A549 treated with CORT108297 at 1 μM for 4 hours (cell line): ENCODE measurements at places on chromosomes 12 and 14. TPM values are rescaled to one million over a fixed set of nuclear protein-coding genes. Genes with fewer than 3 reads are reported as not detected.

RNF212B gene
- total RNA-seq: not detected in 5 replicates

PRH2 gene
- 0.16 to 0.47 TPM in 2 of 5 replicates, not detected in the others for total RNA-seq

PLCZ1 gene
- total RNA-seq: not detected in 5 replicates

SYT1 gene
- total RNA-seq: 5.0 to 7.2 TPM (median 5.7 TPM) in 5 replicates

FOXN4 gene
- 0.05 to 0.06 TPM in 2 of 5 replicates, not detected in the others for total RNA-seq

CDK4 gene
- total RNA-seq: 245 to 292 TPM (median 255 TPM) in 5 replicates

GPR84 gene
- not detected in 5 replicates for total RNA-seq

NKX2-1 gene
- 0.03 TPM in 1 of 5 replicates, not detected in the others for total RNA-seq

CELA1 gene
- not detected in 5 replicates for total RNA-seq

C12orf50 gene
- 0.06 to 0.08 TPM in 2 of 5 replicates, not detected in the others for total RNA-seq

ADCK1 gene
- total RNA-seq: 6.2 to 7.1 TPM (median 6.5 TPM) in 5 replicates

PLA2G1B gene
- total RNA-seq: 0.24 TPM in 1 of 5 replicates, not detected in the others

TSPAN9 gene
- total RNA-seq: 24.5 to 35.3 TPM (median 28.2 TPM) in 5 replicates

ANKRD33 gene
- 0.08 to 0.12 TPM in 2 of 5 replicates, not detected in the others for total RNA-seq

APOF gene
- not detected in 5 replicates for total RNA-seq

TMPRSS12 gene
- not detected in 5 replicates for total RNA-seq

DAO gene
- not detected in 5 replicates for total RNA-seq

TMEM229B gene
- total RNA-seq: 0.11 to 0.21 TPM (median 0.16 TPM) in 5 replicates

GRIP1 gene
- 2.2 to 5.4 TPM (median 3.5 TPM) in 5 replicates for total RNA-seq

KLRC4 gene
- not detected in 5 replicates for total RNA-seq

RD3L gene
- not detected in 5 replicates for total RNA-seq

STYK1 gene
- 0.14 to 0.43 TPM (median 0.23 TPM) in 5 replicates for total RNA-seq

ACOT2 gene
- total RNA-seq: 42.3 to 53.1 TPM (median 51.7 TPM) in 5 replicates

CHGA gene
- total RNA-seq: 1.0 to 1.7 TPM (median 1.4 TPM) in 5 replicates

HOXC6 gene
- 4.4 to 5.7 TPM (median 4.9 TPM) in 5 replicates for total RNA-seq

LRRC43 gene
- total RNA-seq: 0.07 to 0.37 TPM (median 0.21 TPM) in 5 replicates

TEAD4 gene
- total RNA-seq: 34.2 to 49.6 TPM (median 45.4 TPM) in 5 replicates

ACOT4 gene
- total RNA-seq: 1.9 to 2.4 TPM (median 2.0 TPM) in 5 replicates
